CD4-positive, alpha-beta T cell treated with Interleukin-1 beta for 1 hour (primary cell): ENCODE measurements at places on chromosomes 13 and 19.

DNA sequence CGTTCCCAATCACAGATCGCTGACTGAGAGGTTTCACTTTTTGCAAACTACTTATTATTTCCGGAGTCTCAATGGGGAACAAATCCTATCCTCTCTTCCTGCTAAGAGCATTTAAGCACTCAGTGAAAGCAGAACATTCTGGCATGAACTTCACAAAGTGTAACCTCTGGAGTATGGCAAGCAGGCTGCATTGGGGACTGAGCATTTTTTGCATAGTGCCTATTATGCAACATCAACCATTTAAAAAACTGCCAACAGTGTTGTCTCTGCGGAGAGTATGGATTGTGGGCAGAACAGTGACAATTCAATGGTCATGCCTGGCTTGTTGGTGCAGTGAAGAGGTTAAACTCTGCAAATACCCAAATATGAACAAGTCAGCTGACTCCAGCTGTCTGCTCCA is 484.6 kb downstream of the OLFM4 start:
- no peak for DNase-seq

GRCh38 chr13:33787051-33787591 is 30.8 kb upstream of the RFC3 start:
- peak; percentile 33 for DNase-seq

GRCh38 chr13:34627509-34628208 is 314.4 kb upstream of the NBEA start:
- DNase-seq = no peak

- DNase-seq = no peak
Measured at GRCh38 chr13:95564733-95565291, 12.3 kb downstream of the CLDN10 start.

GRCh38 chr13:112888238-112889111 is 80.5 kb upstream of the MCF2L start:
- DNase-seq = no peak

DNA sequence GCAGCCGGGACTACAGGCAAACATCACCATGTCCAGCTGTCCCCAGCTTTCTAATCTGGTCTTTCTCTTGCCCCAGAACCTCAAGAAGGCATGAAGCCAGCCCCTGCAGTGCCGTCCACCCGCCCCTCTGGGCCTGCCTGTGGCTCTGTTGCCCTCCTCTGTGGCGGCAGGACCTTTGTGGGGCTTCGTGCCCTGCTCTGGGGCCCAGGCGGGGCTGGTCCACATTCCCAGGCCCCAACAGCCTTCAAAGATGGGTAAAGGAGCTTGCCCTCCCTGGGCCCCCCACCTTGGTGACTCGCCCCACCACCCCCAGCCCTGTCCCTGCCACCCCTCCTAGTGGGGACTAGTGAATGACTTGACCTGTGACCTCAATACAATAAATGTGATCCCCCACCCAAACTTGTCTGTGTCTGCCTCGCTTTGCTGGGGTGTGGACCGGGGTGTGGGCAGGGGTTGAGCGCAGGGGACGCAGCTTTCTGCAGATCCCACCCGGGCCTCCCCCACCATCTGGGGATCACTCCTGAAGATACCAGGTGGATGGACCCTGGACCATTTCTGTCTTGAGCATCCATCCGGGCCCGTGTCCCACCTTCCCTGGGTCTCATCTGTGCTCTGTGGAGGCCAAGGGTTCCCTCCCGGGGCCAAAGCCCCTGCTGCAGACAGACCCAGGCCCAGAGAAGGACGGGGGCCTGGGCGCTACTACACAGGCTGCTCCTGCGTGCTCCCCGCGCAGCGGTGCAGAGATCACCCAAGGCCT is 15.3 kb downstream of the PRKCSH start:
- DNase-seq = no peak

DNA sequence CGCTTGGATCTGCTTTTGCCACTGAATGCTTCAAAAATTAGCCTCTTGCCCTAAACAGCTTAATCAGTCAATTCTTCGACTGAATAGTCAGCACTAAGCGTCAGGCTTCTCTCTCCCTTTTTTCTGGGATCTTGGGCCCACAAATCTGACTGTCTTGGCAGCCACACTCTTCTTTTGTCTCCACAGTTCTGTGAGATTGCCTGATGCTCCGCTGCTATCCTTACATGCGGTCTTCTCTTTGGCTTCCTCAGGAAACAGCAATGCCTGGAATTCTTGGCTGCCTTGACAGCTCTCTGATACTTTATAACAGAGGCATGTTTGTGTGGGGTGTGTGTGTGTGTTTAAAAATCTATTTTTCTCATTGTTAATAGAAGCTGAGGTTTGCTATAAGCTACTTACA is 32.6 kb downstream of the ERCC5 start:
- DNase-seq = no peak

GRCh38 chr19:17484520-17485185 is 14.3 kb downstream of the SLC27A1 start:
- no peak for DNase-seq

- peak; percentile 82 for DNase-seq
Measured at GRCh38 chr19:49672131-49672919, 4.7 kb upstream of the PRMT1 start.

GRCh38 chr13:43986421-43986981 is 106.8 kb downstream of the LACC1 start:
- no peak for DNase-seq

- DNase-seq = no peak
Measured at GRCh38 chr13:114068656-114069318, 63.6 kb downstream of the RASA3 start.

DNA sequence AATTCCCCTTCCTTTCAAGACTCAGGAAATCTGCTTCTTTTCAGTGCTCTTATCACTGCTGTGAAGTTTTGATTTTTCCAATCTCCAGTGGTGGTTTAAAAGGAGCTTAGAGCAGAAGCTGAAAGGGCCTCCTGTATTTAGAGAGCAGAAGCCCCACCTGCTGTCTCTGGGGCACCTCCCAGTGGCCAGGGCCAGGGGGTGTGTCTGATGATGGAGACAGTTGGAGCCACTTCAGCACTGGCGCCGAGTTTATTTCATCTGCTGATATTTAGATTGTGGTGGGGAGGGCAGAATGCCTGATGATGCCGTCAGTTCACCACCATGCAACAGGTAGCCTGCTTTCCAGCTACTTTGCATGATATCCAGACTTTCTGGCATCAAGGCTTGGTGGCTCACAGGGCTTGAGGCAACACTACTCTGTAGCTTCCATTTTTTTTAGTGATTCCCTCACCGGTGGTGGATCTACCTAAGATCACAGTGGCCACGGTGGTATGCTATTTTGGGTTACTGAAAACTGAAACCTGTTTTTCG is 371.9 kb downstream of the KCNRG start:
- DNase-seq = peak; percentile 44

- no peak for DNase-seq
Measured at GRCh38 chr19:45527731-45528130, 20.5 kb downstream of the VASP start.

- no peak for DNase-seq
Measured at GRCh38 chr13:23087880-23088279, 92.9 kb upstream of the SGCG start.

GRCh38 chr19:28948566-28948965 is 264.4 kb downstream of the UQCRFS1 start:
- DNase-seq = no peak

GRCh38 chr13:78759704-78760103 is 100.7 kb upstream of the OBI1 start:
- no peak for DNase-seq

- peak; percentile 37 for DNase-seq
Measured at GRCh38 chr19:14686411-14686810, 3.4 kb upstream of the ZNF333 start.

GRCh38 chr19:32337084-32337808 is 8.2 kb upstream of the ZNF507 start:
- no peak for DNase-seq

GRCh38 chr13:112964971-112965492 is 4.0 kb upstream of the MCF2L start:
- no peak for DNase-seq

- no peak for DNase-seq
Measured at GRCh38 chr13:97982286-97982685, 28.8 kb downstream of the IPO5 start.

GRCh38 chr13:108315273-108315672 is 45.8 kb downstream of the TNFSF13B start:
- DNase-seq = no peak

DNA sequence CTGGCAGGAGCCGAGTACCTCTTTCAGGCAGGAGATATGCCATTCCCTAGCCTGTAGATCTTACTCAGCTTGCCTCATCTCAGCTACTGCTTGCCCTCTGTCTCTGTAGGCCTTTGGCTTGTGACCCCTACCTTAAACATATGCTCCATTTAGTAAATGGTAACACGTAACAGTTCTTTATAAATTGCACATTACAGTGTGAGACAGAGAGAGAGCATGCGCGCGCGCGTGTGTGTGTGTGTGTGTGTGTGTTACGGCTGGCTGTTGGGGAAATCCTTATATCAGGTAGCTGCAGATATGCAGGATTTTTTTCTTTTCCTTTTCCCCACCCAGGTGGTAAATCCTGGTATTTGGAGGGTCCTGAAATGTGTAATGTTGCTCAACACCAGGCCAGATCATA is 4.2 kb downstream of the SPINT2 start:
- DNase-seq = no peak

DNA sequence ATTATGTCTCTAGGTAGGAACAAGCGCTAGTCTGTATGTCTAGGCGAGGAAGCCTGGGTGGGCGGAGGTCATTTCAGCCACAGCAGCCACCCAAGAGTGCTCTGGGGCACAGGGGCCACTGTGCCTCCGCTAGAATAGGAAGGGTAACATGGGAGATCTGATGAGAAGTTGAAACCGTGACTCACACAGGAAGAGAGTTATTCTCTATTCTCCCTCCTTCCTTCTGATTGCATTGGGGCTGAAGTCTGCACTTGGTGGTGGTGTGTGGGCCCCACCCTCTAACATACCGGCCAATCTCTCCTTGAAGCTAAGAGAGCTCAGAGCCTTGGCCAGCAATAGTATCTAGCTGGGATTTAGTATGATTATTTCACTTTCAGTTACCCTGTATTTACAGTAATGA is 20.3 kb upstream of the GGACT start:
- no peak for DNase-seq

DNA sequence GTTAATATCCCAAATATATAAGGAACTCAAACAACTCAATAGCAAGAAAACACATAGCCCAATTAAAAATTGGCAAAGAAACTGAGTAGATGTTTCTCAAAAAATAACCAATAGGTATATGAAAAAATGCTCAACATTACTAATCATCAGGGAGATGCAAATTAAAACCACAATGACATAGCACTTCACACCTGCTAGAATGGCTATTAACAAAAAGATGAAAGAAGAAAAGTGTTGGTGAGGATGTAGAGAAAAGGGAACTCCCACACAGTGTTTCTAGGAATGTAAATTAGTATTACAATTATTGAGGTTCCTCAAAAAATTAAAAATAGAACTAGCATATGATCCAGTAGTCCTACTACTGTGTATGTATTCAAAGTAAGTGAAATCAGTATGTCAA is 1212.8 kb downstream of the DIAPH3 start:
- no peak for DNase-seq

GRCh38 chr13:105207572-105208293 is 1327.7 kb downstream of the EFNB2 start:
- no peak for DNase-seq

- no peak for DNase-seq
Measured at GRCh38 chr19:51185868-51186215, 39.0 kb upstream of the CD33 start.

DNA sequence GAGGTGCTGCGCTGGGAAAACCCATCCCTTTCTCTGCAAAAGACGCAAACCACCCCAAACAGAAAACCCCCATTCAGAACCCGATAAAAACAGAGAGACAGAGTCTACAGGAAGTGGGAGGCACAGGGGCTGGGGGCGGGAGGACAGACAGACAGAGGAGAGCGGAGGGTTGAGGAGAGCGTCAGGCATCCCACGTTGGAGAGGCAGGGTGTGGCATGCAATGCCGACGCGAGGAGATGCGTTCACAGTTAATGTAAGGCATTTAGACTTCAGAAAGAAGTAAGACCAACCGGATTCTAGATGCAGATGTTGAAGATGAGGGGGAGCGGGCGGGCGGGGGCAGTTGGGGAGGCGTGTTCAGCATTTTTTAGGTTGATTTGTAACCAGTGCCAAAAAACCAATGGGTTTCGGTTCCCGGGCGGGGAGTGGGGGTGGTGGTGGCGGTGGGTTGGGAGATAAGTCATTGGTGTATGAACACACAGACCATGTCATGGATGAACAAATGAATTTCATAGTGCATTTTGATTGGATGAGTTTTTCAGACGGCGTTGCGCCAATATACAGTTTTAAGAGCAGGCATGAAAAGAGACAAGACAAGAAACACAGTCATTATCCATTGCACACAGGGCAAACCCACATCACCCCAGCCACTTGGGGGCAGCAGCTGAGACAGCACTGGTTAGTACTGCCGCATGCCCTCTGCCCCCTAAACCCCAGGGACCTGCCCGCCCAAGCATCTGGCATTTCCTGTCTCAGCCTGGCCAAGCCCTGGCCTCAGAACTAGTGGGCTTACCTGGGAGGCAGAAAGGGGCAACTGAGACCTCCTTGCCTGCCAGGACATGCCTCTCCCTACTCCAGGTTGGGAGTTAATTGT is 91.3 kb downstream of the IER2 start:
- DNase-seq = peak; percentile 10

GRCh38 chr19:8826371-8826770 is 5.7 kb downstream of the ZNF558 start:
- DNase-seq = no peak

GRCh38 chr19:14950421-14950820 is 9.1 kb downstream of the OR7C2 start:
- no peak for DNase-seq

DNA sequence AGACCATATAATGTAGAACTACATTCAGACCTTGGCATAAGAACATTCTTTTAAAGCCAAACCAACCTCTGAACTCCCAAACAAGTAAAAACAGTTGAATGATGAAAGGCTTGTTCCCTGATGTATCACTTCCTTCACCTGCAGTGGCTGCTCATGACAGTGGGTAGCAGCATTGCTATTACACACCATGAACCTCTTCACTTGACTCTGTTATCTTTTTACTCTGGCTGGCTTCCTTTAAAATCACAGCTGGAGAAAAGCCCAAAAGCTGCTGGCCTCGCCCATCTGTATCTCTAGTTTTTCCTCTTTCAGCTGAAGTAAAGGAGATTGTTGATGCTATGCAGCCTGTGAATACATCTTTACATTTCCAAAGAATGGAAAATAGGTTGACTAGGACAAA is 22.6 kb downstream of the THSD1 start:
- no peak for DNase-seq

GRCh38 chr19:7746903-7747884 is at the start of gene CD209:
TSS of gene CD209 (minus strand) at chr19:7747534. CDS start at chr19:7747511, 23 bp downstream.
- no peak for DNase-seq

DNA sequence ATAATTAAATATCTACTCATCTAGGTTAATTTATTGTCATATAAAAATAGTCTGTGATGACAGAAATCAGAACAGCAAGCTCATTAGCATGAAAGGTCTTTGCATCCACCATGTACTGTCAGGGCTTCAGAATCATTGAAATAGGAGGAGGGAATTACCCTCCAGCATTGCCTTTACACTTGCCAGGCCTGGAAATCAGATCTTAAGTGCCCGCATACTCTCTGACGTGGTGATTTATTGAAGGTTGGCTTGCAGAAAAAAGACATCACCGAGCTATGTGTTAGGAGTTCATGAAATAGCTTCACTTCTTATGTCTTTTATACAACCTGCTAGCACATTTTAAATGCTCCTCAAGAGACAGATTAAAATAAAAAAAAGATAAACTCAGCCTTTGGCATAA is 661.7 kb upstream of the SLITRK1 start:
- no peak for DNase-seq
